Umbilical cord (tissue), 2 donors: ENCODE measurements at places on chromosomes 5 and 9. TPM values are rescaled to one million over a fixed set of nuclear protein-coding genes. Genes with fewer than 3 reads are reported as not detected.

Gene TERT
- total RNA-seq, result not detected

Gene EGR1
- 24.1 TPM for total RNA-seq

Gene RLN1
- 1.2 TPM for total RNA-seq

Gene CCDC69
- 20.0 TPM for total RNA-seq

Gene FREM1
- total RNA-seq, result 24.6 TPM

Gene FOXD1
- total RNA-seq, result 0.96 TPM

Gene SCGB3A2
- not detected for total RNA-seq

Gene CAMK4
- 12.0 TPM for total RNA-seq

Gene ANKRD20A1
- total RNA-seq, result 0.72 TPM

Gene HSPA4
- 82.3 TPM for total RNA-seq

Gene BAAT
- total RNA-seq, result 1.2 TPM

Gene CDX1
- 2.4 TPM for total RNA-seq

Gene PTGER4
- total RNA-seq, result 23.6 TPM

Gene PTGDS
- 49.6 TPM for total RNA-seq

Gene CXCL14
- 70.8 TPM for total RNA-seq

Gene APBA1
- 20.9 TPM for total RNA-seq

Gene TAF11L4
- total RNA-seq, result not detected

Gene GZMA
- total RNA-seq, result 0.96 TPM
